ENCODE measurements at places on chromosomes 6 and 20.

- DNase-seq = no peak
Observed at GRCh38 chr20:61347443-61347842, 95.4 kb downstream of the CDH4 start.

GRCh38 chr6:25442898-25443297 lies 163.7 kb downstream of the CARMIL1 start:
- DNase-seq = no peak

GRCh38 chr6:146582857-146583256 lies 15.9 kb upstream of the ADGB start:
- DNase-seq = no peak

DNA sequence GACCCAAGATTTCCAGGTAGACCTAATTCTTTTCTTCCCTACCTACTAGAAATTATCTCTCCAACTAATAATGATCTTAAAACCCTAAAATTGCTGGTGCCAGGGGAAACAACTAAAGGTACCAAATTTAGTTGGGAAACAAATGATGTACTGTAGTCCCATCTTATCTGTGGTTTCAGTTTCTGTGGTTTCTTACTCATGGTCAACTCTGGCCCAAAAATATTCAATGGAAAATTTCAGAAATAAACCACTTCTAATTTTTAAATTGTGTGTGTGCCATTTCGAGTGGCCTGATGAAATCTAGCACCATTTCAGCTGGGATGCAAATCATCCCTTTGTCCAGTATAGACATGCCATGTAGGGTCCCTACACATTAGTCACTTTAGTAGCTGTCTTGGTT lies 475.2 kb upstream of the EPHA7 start:
- DNase-seq = no peak

GRCh38 chr6:6474170-6474920 lies 114.2 kb upstream of the LY86 start:
- no peak for DNase-seq

DNA sequence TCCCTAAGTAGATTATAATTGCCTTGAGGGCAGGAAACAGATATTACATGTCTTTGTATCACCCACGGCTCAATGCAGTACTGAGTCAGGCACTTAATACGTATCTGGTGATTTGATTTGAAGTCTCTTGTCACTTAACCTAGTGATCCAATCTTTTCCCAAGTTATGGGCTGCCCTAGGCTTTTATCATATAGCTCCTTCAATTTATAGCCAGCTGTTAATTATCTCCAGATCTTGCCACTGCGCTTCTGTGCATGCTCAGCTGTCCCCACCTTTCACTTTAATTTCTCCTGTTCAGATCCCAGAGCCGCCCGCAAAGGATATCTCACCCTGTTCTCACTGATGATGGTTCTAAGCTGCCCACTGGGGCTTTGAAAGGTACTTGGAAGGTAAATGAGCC lies 41.9 kb downstream of the SNHG17 start:
- no peak for DNase-seq

- DNase-seq = no peak
Observed at GRCh38 chr6:1896897-1897296, 287.2 kb downstream of the FOXC1 start.
